Left kidney (tissue), 8 donors: ENCODE measurements at places on chromosomes 3 and 15.

DNA sequence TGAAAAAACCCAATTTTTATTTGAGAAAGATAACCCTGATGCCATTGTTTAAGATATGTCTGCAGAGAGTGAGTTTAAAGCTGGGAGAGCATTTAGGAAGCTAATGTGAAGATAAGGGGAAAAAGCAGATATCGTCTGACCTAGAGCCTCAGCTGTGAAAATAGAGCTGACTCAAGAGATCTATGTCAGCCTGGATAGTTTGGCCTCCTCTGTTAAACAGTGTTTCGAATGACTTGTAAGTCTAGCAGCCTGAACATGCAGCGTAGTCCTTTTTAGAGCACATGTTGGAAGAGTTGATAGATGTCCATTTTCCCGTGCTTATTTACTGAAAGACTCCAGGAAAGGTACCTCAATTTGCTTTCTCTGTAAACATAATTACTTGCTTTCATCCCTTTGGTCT lies 48.1 kb downstream of the ALCAM start:
- DNase-seq, result peak; percentile 6

DNA sequence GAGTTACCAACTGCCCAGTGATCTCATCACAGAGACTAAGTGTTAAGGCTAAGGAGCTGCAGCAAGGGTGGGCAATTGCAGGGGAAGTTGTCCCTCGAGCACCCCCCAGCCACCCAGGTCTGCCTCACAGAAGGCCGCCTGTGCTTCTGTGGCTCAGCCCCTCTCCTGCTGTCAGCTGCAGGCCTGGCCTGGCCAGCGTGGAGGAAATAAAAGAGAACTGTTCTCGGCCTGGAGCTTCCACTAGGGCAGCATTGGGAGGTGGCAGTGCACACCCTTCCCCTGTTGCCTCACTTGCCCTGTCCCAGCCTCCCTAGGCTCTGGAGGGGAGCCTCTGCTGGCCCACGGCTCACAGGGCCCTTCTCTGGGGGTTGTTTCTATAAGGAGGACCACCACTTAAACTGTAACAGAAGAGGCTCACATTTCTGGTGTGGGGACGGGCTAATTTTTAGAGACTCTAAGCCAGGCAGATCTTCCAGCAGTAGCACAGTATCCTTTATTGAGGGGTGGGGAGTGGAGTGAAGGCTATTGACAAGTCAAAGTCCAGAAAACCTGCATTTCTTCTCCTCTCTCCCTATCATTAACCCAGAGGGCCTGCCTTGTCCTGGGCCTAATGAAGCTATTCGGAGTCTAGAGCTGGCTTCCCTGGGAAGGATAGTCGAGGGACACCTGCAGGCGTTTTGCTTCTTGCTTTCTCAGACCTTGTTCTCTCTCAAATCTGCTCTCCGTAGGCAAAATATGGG lies 75.6 kb upstream of the ADPGK start:
- DNase-seq, result no peak

DNA sequence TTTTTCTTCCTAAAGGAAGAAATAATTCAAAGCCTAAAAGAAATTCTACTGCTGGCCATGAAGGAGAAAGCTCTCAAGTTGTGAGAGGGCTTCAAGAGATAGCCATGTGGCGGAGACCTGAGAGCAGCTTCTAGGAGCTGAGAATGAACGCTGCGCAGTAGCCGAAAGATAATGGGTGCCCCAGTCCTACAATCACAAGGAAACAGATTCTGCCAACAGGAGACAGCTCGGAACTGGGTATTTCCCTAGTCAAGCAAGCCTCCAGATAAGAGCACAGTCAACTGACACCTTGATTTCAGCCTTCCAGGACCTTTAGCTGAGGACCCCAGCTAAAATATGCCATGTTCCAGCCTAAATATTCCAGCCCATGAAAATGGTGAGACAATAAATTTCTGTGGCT lies 824.1 kb downstream of the FHIT start:
- no peak for DNase-seq

DNA sequence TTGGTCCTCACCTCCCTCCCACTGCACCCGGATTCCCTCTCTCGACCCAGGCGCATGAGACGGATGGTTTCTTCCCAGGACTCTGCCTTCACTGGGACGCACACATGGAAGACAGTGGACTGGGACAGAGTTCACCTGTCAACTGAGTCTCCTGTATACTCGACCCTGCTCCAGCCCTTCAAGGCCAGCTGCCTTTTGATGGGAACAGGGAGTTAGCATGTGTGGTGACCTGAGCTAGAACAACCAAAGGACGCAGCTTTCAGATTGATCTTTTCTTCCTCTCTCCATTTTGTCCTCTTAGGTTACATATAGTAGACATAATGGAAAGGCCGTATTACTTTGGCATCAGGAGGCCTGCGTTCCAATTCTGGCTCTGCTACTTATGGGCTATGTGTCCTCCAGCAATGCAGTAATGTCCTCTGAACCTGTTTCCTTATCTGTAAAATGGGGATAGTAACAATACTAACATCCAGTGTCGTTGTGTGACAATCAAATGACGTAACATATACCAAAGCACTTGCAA lies 94.1 kb downstream of the PEX5L start:
- DNase-seq, result no peak
